Mononuclear cell (primary cell): ENCODE measurements at places on chromosomes 3 and 15. TPM values are rescaled to one million over a fixed set of nuclear protein-coding genes. Genes with fewer than 3 reads are reported as not detected.

The LHFPL4 gene
- total RNA-seq, result not detected

The PGBD4 gene
- 4.5 TPM for total RNA-seq

The DUOXA2 gene
- total RNA-seq, result not detected

The SNRPN gene
- 89.0 TPM for total RNA-seq

The CKMT1A gene
- not detected for total RNA-seq

The ROPN1B gene
- 0.10 TPM for total RNA-seq

The FAM174B gene
- 1.5 TPM for total RNA-seq

The MUSTN1 gene
- total RNA-seq, result 2.1 TPM

The CD96 gene
- 117 TPM for total RNA-seq

The C3orf22 gene
- not detected for total RNA-seq

The TLNRD1 gene
- 21.3 TPM for total RNA-seq

The CHAC1 gene
- total RNA-seq, result 0.52 TPM

The STIMATE gene
- 27.3 TPM for total RNA-seq

The TRAIP gene
- 3.3 TPM for total RNA-seq

The GABRR3 gene
- under 0.01 TPM for total RNA-seq

The PPARG gene
- 1.9 TPM for total RNA-seq

The CDHR4 gene
- total RNA-seq, result not detected

The SLC9C1 gene
- total RNA-seq, result 0.10 TPM

The SUSD5 gene
- total RNA-seq, result under 0.01 TPM

The ZNF710 gene
- 9.1 TPM for total RNA-seq

The P3H2 gene
- 0.84 TPM for total RNA-seq

The MOBP gene
- total RNA-seq, result 0.10 TPM

The SLC24A5 gene
- under 0.01 TPM for total RNA-seq

The ST3GAL6 gene
- 5.5 TPM for total RNA-seq

The PARP3 gene
- total RNA-seq, result 6.2 TPM
